ENCODE measurements at places on chromosomes 1 and 21.

DNA sequence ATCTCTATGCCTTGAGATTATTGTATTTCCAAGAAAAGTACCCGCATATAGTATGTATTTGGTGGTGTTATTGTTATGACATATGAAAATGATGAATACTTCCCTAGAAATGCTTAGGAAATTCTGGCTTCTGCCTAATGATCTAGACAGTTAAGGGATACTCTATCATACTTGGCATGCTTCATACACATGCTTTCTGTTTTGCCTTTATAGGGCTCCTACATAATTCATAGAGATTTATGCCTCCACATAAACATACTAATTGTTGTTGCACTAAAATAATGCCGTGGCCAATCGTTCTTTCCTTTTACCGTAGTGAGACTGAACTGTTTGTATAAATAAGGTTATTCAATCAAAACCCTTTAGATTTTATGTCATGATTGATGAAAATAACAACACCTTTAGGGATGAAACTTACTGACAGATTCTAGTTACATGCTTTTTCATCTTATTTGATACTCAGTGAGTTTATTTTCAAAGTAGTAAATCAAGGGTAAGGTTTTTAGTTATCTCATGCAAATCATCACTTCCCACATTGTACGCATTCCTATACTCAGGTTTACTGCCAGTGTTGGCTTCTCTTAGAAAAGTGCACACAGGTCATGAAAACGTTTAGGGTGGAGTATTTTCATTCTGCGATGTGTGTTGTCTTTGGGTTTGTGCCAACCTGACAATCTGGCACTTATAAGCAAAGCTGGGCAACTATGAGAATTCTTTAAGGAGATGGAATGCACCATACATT lies 40.5 kb upstream of the SCYL3 start:
- no peak for DNase-seq

DNA sequence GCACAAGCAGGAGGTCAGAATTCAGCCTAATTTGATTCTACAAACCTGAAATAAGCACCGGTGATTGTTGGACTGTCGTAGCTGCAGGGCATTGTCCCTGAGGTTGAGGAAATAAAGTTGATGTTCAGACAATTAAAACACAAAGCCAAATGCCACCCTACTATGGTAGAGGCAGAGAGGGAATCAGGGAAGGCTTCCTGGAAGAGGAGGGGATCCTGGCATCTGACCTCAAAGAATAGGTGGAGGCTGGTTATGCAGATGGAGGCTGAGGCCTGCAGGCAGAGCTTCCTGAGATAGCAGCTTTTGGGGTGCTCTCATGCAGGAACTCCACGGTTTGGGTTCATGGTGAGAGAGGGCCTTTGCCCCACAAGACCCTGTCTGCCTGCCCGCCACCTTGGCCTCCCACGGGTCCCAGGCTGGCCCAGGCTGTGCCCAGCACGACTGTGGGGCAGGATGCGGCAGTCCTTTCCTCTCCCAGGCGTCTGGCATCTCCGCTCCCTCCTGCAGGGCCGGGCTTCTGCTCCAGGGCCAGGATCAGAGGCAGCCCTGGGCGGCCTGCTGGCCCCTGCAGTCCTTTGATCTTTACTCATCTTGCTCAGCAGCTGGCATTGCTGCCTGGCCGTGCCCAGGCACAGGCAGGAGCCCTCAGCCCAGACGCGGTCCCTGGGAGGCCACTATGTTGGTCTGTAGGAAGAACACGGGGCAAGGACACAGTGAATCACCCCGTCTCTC lies 134.1 kb upstream of the VAMP3 start:
- no peak for DNase-seq

GRCh38 chr1:220370041-220370700 lies 97.9 kb upstream of the RAB3GAP2 start:
- no peak for DNase-seq

DNA sequence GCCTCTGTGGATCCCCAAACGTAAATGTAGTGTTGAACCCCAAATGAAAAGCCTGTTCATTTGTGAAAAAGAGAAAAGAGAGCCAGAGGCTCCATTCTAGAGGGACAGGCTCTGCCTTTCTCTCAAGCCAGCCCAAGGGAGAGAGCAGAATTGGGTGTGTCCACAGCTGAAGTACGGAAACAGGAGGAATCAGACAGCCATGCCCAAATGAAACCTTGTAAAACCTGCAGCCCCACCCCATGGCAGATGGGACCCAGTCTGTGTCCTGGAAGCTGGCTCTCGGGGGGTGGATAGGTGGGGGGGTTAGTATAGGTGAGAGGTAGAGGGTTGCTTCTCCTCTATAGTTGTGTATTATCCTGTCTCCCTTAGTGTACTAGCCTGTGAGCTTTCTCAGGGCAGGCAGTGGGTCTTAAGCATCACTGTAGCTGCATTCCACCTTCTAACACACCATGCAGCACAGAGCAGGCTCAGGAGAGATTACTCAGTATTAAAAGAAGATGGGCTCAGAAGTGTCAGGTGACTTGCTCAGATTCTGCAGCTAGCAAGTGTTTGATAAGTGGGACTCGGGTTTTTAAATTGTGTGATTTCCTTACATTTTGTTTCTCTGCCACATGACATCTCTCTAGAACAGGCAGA lies 67.4 kb upstream of the SIPA1L2 start:
- no peak for DNase-seq

GRCh38 chr1:98389809-98390208 lies 271.7 kb upstream of the SNX7 start:
- no peak for DNase-seq

DNA sequence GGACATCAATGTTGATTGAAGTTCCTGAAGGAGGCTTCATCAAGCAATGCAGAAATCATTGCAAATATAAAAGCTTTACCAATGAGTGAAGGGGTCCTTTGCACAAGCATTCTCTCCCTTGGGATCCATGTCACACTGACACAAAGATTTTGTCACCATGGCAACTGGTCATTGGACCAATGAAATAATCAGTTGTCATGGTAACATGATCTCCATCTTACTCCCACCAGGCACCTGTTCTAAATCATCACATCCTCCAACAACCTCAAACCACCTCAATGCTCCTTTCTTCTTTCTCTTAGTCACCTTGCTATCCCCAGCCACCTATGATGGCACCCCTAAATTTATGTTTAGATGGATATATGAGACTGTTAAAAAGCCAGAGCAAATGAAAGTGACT lies 13.5 kb upstream of the FOXJ3 start:
- peak; percentile 6 for DNase-seq

- no peak for DNase-seq
These were observed 81.3 kb upstream of the DUSP10 start for GRCh38 chr1:221823149-221823548.

DNA sequence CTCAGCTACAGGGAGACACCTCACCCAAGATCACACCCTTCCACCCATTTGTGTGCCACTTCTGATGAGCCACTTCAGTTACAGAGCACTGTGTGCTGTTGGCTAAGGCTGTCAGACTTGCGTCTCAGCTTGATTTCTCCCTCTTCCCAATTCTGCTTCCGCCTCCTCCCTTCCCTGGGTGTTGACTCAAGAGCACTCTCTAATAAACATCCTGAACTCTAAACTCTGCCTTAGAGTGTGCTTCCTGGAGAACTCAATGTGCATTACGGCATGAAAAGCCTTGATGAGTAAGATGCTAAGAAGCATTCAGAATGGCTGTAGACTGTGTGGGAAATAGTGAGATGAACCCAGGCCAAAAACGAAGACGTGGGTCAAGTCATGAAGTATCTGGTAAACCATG lies 54.9 kb upstream of the S1PR1 start:
- DNase-seq, result no peak
